Natural killer cell (primary cell): ENCODE measurements at places on chromosomes 16 and 17. TPM values are rescaled to one million over a fixed set of nuclear protein-coding genes. Genes with fewer than 3 reads are reported as not detected.
A peak's percentile ranks its signal among the peaks of the same experiment; 100 is the strongest.

DNA sequence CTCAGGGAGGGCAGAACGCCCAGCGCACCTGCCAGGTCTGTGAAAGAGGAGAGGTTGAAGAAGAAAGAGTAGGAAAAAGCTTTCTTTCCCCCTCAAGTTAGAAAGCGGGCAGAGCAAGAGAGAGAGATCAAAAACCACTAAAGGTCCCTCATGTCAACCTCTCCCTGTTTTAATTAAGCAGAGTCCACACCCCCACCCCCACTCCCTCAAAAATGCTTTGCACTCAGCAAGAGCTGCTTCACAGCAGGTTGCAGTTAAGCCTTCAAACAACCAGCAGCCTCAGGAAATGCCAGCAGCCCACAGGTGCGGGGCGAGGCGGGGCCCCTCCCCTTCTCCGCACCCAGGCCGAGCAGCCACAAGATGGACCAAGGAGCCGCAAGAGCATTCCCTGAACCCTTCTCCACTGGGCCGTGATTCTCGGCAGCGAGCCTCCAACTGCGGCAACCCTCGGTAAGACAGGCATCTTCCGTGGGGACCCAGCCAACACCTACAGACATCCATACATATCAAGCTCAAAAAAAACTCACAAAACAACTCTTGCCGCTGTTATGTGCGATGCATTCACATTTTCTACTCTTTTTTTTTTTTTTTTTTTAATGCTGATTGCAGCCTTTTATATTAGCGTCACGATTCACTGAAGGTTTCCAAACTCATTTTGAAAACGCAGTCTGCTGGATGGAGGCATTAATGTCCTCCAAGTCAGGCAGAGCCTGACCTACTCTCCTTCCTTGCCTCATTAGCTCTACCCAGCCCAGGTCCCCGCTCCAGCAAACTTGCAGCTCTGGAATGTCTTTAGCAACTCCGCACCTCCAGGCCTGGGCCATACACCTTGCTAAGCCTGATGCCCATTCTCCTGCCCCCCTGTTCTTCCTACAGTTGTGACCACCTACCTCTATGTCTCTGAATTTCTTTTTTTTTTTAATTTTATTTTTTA is 66.1 kb downstream of the AXIN2 start:
- peaks cover 2% of the 10 kb centered on the region for H3K27me3 ChIP-seq
- H3K36me3 ChIP-seq = no peaks in the 10 kb centered on the region
- peak; percentile 36 for DNase-seq
- no peak overlapping the region for H3K4me3 ChIP-seq
- no peak overlapping the region for H3K27ac ChIP-seq
- H3K4me1 ChIP-seq = peaks cover 5% of the 10 kb centered on the region

- H3K4me1 ChIP-seq = peaks cover 37% of the 10 kb centered on the region
- no peak overlapping the region for H3K4me3 ChIP-seq
- no peaks in the 10 kb centered on the region for H3K36me3 ChIP-seq
- peak overlapping the region; percentile 55 for H3K27ac ChIP-seq
- no peaks in the 10 kb centered on the region for H3K27me3 ChIP-seq
Observed at GRCh38 chr16:2486645-2487516, 12.0 kb downstream of the TBC1D24 start.

DNA sequence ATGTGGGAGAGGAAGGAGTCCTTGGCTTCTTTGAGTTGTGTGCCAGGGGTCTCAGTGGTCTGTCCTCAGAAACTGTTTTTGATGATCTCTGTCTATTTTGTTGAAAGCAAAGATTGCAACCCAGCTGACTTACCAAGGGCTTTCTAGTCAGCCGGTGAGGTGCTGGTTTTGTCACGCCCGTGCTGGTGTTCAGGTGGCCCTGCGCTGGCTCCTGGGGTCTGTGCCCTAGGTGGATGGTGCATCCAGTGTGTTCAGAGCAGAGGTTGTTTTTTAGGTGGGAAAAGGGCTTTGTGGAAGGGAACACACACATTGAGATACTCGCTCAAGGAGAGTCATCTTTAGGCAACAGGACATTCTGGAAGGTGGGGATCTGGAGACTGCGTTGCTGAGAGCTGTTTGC is 51.0 kb downstream of the BANP start:
- peaks cover 21% of the 10 kb centered on the region for H3K4me1 ChIP-seq
- no peak for DNase-seq
- no peak overlapping the region for H3K4me3 ChIP-seq
- H3K36me3 ChIP-seq = peaks cover 13% of the 10 kb centered on the region

The ABCC6 gene
- 0.25 TPM for total RNA-seq

- DNase-seq = no peak
- H3K27me3 ChIP-seq = no peaks in the 10 kb centered on the region
- H3K27ac ChIP-seq = no peak overlapping the region
- H3K4me3 ChIP-seq = no peak overlapping the region
- no peaks in the 10 kb centered on the region for H3K4me1 ChIP-seq
- H3K36me3 ChIP-seq = no peaks in the 10 kb centered on the region
Observed at GRCh38 chr16:86982347-86982596, 334.9 kb downstream of the C16orf95 start.
